ENCODE measurements at places on chromosomes 3 and 15. TPM values are rescaled to one million over a fixed set of nuclear protein-coding genes. Genes with fewer than 3 reads are reported as not detected.

The TUSC7 gene
- not detected for total RNA-seq

The FBXW12 gene
- total RNA-seq = not detected

The TMC3 gene
- total RNA-seq = not detected

The PRICKLE2 gene
- total RNA-seq = 3.4 TPM

The IGSF11 gene
- total RNA-seq = 3.9 TPM
